ENCODE measurements at places on chromosomes 16 and 17. TPM values are rescaled to one million over a fixed set of nuclear protein-coding genes. Genes with fewer than 3 reads are reported as not detected.

DNA sequence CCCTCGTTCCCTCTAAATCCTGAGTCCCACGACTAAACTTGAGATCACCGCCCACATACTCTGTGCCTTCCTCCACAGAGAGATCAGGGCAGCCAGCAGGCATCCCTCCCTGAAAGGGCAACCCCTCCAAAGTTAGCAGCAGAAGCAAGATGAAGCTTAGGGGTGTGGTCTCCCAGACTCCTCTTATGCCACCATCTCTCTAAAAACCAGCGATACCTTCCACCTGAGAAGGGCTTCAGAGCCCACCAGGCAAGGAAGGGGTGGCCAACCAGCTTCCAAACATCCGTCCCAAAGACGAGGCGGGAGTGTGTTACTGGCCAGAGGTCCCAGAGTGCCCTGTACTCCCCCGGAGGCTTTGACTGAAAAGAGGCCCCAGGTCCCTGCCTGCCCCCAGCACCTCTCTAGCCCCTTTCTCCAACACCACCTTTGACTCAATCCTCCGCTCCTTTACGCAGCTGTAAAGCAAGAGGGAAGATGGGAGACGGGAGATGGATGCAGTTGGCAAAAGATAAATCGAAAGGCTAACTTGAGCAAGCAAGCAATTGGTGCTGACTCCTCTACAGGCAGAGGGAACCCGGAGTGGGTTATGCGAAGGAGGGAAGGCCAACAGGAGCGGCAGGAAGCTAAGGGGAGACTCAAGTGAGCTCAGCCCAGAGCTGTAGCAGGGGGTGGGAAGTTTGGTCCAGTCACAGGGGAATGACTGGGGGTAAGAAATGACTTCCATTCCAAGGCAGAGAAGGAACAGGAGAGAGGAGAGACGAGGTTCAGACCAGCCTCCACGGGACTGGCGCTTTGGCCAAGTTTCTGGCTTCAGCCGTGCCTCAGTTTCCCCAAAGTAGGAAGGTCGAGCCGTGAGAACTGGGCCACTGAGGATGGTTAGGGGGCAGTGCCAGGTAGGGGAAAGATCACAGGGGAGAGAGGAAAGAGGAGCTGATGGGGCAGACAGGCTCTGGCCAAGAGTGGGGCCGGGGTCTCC, 1.0 kb downstream of the ST3GAL2 start:
- H3K27me3 ChIP-seq = no peaks in the 10 kb centered on the region
- H3K36me3 ChIP-seq = peaks cover 18% of the 10 kb centered on the region
- H3K27ac ChIP-seq = peak overlapping the region; percentile 78

- no peak for DNase-seq
- H3K27ac ChIP-seq = no peak overlapping the region
- H3K27me3 ChIP-seq = no peaks in the 10 kb centered on the region
- peaks cover 34% of the 10 kb centered on the region for H3K36me3 ChIP-seq
- peaks cover 8% of the 10 kb centered on the region for H3K4me1 ChIP-seq
- H3K4me3 ChIP-seq = no peak overlapping the region
Measured at GRCh38 chr16:11057711-11058345, 113.5 kb downstream of the CLEC16A start.

DNA sequence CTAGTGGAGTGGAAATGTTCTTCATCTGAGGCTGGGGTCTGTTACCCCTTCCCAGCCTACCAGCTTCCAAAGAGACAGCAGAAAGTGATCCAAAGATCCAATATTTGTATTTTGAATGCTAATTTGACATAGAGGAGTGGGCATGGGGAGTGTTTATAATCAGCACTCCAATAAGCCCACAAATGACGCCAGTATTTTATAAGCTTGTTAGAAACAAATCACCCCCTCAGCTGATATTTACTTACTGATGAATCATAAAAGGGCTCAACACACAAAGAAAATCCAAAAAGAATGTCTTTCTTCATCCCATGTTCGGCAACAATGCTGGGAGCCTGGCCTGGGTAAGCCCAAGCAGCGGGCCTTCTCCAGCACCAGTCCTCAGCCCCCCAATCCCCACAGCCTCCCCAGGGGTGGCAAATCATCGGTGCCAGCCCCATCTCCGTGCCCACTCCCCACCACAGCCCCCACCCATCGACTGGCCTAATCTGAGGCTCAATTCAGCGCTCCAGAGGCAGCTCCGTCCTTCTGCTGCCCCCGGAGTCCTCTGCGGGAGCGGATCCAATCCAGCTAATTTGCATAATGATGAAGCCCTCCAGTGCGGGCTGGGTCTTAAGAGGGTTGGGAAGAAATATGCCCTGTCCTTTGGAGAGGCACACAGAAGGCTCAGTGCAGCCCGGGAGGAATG, 169.5 kb downstream of the C16orf78 start:
- DNase-seq = no peak
- no peak overlapping the region for H3K27ac ChIP-seq
- no peak overlapping the region for H3K4me3 ChIP-seq
- peaks cover 30% of the 10 kb centered on the region for H3K4me1 ChIP-seq
- no peaks in the 10 kb centered on the region for H3K27me3 ChIP-seq

DNA sequence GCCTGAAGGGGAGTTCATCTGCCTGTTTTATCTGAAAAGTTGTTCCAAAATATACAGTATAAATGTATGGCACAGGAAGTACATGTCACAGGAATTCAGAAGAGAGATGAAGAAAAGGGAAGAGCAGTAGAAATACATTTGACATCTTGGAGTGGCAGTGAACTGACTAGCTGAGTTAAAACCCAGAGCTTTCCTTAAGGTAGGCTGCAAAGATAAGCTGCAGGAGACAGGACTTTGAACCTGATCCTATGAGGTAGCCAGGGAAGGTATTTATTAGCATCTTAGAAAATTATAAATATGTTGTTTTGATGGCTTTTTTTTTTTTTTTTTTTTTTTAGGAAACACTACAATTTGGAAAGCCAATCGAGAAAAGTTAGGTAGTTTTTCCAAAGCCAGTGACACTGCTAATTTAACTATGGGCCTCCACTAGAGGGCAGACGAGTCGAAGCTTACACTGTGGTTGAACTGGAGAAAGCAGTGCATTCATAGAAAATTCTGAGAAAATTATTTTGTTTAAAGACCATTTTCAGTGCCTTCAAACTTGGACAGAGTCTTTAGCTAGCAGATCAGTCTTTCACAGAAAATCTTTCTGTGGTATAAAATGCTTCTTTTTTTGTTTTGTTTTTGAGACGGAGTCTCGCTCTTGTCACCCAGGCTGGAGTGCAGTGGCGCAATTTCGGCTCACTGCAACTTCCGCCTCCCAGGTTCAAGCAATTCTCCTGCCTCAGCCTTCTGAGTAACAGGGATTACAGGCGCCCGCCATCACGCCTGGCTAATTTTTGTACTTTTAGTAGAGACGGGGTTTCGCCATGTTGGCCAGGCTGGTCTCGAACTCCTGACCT, 122.3 kb downstream of the SSH2 start:
- DNase-seq = peak; percentile 91
- no peak overlapping the region for H3K27ac ChIP-seq
- no peaks in the 10 kb centered on the region for H3K4me1 ChIP-seq
- H3K27me3 ChIP-seq = no peaks in the 10 kb centered on the region

GRCh38 chr17:40516581-40517285, 15.3 kb upstream of the TNS4 start:
- no peak for DNase-seq
- H3K36me3 ChIP-seq = no peaks in the 10 kb centered on the region
- no peaks in the 10 kb centered on the region for H3K27me3 ChIP-seq
- no peak overlapping the region for H3K4me3 ChIP-seq
- no peak overlapping the region for H3K27ac ChIP-seq

- no peaks in the 10 kb centered on the region for H3K36me3 ChIP-seq
- no peak for DNase-seq
- no peaks in the 10 kb centered on the region for H3K27me3 ChIP-seq
- no peak overlapping the region for H3K27ac ChIP-seq
Measured at GRCh38 chr17:58568044-58568799, 53.8 kb upstream of the MTMR4 start.

DNA sequence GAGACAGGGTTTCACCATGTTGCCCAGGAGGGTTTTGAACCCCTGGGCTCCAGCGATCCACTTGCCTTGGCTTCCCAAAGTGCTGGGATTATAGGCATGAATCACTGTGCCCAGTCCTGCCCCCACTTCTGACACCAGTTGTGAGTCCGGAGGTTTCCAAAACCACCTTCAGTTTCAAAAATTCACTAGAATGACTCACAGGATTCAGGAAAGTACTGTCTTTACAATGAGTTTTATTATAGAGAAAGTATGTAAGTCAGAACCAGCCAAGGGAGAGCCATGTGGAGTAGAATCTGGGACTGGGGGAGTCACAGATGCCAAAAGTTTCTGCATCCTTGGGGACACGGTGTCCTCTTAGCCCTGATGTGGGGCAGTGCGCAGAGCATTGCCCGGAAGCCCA, 55.1 kb downstream of the PLD6 start:
- H3K27me3 ChIP-seq = no peaks in the 10 kb centered on the region
- H3K36me3 ChIP-seq = peaks cover 80% of the 10 kb centered on the region
- H3K4me3 ChIP-seq = no peak overlapping the region
- no peak for DNase-seq
- H3K27ac ChIP-seq = no peak overlapping the region

DNA sequence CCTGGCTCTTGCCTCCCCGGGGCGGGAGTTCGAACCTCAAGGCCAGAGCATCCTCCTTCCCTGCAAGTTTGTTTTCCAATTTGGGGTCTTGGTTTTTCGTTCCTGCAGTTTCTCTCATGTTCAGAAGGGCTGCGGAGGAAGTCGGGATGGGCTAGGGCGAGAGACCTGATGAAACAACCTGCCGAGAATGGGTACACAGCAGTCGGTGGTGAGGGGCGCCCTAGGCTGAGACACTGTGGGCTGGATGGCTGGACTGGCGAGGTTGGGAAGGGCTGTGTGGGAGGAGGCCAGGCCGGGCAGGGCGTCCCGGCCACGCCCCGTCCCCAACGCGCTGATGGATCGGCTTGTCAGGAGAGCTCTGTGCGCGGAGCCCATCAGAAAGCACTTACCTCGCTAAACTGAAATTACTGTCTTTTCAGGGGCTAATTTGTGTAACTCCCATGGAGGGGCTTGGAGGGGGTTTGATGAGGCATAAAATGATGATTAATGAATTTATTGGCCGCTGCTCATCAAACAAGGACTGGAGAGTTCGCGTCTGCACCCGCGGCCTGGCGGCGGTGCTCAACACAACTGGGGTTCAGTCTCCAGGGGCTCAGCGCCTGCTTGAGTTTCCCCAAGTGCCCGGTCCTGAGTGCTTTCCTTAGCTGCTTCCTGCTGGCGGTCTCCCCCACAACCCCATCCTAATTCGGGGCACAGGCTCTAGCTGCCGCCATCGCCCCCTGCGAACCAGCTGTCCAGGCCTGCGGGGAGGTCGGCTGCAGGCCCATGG, 9.0 kb downstream of the IRX5 start:
- H3K4me3 ChIP-seq = no peak overlapping the region
- DNase-seq = peak; percentile 29
- H3K27ac ChIP-seq = no peak overlapping the region

DNA sequence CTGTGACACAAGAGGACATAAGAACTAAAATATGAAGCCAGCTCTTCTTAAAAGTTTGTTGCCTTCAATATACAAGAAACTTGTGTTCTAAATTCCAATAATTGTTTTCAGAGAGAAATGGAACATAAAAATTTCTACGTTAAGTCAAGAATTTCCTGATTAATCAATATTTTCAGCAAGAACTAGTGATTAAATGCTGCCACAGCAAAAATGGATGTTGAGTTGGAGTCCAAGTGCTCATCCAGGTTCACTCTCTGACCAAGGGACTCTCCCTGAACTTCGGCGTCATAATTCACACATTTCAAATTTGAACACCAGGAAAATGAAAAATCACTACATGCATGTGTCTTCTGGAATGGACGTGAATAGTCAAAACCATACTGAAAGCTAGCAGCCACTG, 1263.6 kb upstream of the GOT2 start:
- H3K4me1 ChIP-seq = no peaks in the 10 kb centered on the region
- H3K27ac ChIP-seq = no peak overlapping the region
- no peak overlapping the region for H3K4me3 ChIP-seq
- H3K27me3 ChIP-seq = no peaks in the 10 kb centered on the region
- DNase-seq = no peak

- peaks cover 11% of the 10 kb centered on the region for H3K4me1 ChIP-seq
- no peak overlapping the region for H3K27ac ChIP-seq
- H3K4me3 ChIP-seq = no peak overlapping the region
- no peaks in the 10 kb centered on the region for H3K36me3 ChIP-seq
- H3K27me3 ChIP-seq = peaks cover 4% of the 10 kb centered on the region
- DNase-seq = no peak
Measured at GRCh38 chr16:86708431-86708830, 130.1 kb downstream of the FOXL1 start.

GRCh38 chr16:67999985-68000384, 701 bp upstream of the DPEP2 start:
- H3K4me1 ChIP-seq = peaks cover 5% of the 10 kb centered on the region
- H3K27me3 ChIP-seq = no peaks in the 10 kb centered on the region
- no peak for DNase-seq
- H3K4me3 ChIP-seq = no peak overlapping the region

CYTH1 gene
- 34.7 TPM for total RNA-seq

KRTAP1-1 gene
- not detected for total RNA-seq

UNC45B gene
- total RNA-seq = 0.11 TPM

TBC1D3K gene
- not detected for total RNA-seq

C16orf46 gene
- total RNA-seq = 5.4 TPM

ZNF385C gene
- total RNA-seq = 3.3 TPM
